ENCODE measurements at places on chromosomes 16 and 17. TPM values are rescaled to one million over a fixed set of nuclear protein-coding genes. Genes with fewer than 3 reads are reported as not detected.

GRCh38 chr16:12095275-12096156 lies 119.0 kb downstream of the SNX29 start:
- peak; percentile 80 for DNase-seq

NAA60 gene
- total RNA-seq = 24.6 TPM

PNPO gene
- 42.7 TPM for total RNA-seq

DNA sequence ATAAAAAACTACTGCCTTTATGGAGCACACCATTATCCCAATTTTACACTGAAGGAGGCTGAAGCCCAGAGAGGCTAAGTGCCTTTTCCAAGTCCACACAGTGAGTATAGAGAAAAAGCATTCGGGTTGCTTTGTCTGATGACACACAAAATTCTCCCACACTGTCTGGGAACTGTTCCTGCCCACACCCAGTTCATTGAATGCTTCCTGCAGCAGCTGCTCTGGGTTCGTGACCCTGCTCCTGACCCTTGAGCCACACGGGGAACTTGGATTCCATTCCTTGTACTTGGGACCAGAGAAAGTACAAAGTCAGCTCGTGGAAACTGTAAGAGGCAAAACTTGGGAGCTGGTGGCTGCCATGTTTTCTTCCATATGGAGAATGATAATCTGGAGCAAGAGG lies 57.9 kb downstream of the AKAP1 start:
- no peak for DNase-seq

- no peak for DNase-seq
Observed at GRCh38 chr17:41413982-41414381, 10.4 kb downstream of the KRT37 start.

- peak; percentile 46 for DNase-seq
Observed at GRCh38 chr16:85334718-85335583, 222.7 kb upstream of the CIBAR2 start.

GRCh38 chr16:13067648-13068047 lies 166.2 kb downstream of the SHISA9 start:
- no peak for DNase-seq
